ENCODE measurements at places on chromosomes 16 and 17.

- DNase-seq = no peak
These were observed 3.2 kb downstream of the ACADVL start for GRCh38 chr17:7222972-7223292.

- DNase-seq = no peak
These were observed 14.8 kb downstream of the KIFC3 start for GRCh38 chr16:57787519-57787905.

DNA sequence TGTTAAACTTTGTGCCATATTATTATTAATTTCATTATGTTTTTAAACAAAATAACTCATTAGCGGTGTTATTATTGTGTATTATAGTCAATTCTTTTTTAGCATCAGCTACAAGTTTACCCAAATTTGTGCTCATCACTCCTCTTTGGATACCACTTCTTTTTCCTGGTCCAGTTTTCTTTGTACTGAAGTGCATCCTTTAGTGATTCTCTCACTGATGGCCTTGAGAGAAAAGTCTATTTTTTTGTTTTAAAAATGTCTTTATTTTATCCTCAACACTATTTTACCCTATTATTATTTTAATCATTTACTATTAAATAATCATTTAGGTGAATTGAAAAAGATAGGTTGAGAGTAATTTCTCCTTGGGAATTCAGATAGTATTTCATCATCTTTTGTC is 99.2 kb downstream of the RGS9 start:
- DNase-seq = no peak

GRCh38 chr17:31556969-31557645 is 165.6 kb downstream of the RAB11FIP4 start:
- no peak for DNase-seq

GRCh38 chr17:80692931-80693467 is 148.4 kb downstream of the RPTOR start:
- DNase-seq = no peak

DNA sequence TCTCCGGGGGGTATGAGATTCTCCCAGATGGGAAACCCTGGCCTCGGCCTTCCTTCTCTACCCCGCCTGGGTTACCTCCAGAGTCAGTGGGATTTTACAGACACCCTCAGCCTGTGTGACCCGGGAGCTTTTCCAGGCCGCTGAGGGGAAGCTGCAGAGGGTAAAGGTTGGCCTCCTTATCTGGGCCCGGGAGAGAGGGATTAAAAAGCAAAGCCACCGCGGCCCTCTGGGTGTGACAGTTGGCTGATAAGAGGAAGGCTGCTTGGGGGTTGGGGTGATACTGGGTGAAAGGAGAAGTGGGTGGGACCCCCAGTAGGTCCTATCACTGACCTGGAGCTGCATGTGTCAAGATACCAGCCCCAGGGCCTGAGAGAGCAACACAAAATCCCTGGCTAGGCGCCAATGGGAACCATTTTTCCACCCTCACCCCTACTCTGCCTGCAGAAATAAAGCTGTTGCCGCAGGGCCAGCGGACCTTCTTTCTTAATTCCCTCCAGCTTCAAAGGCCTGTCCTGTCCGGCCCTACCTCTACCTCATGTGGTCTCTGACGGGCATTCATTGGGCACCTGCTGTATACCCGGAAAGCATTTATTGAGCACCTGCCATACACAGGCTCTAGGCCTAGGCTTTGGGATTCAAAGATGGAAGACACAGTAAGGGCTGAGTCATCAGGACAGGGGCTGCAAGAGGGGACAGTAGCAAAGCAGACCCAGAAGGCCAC is 77.6 kb upstream of the GSE1 start:
- DNase-seq = no peak

DNA sequence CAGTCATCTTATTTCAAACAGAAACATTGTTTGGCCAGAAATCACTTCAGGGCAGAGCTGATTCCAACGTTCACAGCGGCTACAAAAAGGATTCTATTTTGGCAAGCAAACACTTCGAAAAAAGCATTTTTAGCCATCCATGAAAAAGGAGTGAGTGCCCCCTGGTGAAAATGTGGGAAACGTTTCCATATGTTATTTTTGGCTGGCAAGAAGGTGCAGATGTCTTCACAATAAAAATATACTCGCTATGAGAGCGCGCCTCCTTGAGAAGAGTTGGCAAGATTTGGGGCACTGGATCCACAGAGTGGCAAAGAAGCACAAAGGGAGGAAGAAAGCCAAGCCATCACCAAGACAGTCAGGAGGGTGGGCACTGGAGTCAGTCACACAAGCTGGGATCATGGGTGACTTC is 191.1 kb downstream of the CHD9NB start:
- DNase-seq = no peak

DNA sequence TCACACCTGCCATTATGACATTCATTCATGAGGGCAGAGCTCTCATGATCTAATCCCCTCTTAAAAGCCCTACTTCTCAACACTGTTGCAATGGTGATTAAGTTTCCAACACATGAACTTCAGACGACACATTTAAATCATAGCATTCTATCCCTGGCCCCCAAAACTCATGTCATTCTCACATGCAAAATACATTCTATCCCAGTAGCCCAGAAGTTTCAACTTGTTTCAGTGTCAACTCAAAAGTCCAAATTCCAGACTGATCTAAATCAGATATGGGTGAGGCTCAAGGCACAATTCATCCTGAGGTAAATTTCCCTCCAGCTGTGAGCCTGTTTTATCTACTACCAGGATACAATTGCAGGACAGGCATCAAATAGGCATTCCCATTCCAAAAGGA is 25.2 kb downstream of the LYRM1 start:
- no peak for DNase-seq

DNA sequence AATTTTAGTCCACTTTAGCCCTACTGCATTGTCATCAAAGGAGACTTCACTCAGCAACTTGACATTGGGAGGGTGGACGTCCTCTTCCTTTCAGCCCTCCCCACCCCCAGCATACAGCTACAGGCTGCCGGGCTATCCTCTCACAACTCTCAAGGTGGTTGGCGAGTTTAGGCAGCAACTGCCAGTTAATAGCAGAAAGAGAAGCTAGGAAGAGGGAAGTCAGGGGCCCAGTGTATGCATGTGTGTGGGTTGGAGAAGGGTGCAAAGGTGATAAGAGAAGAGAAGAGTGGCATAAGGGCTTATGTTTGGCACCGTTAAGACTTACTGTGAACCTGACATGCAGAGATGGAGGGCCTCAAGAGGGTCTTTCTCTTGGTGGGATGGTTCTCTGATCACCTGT is 31.8 kb downstream of the CCL4 start:
- no peak for DNase-seq

- DNase-seq = peak; percentile 46
These were observed 611 bp downstream of the BANP start for GRCh38 chr16:87951552-87952538.

- no peak for DNase-seq
These were observed 39.3 kb upstream of the TOB1 start for GRCh38 chr17:50905460-50905803.

- no peak for DNase-seq
These were observed 275.9 kb downstream of the STX8 start for GRCh38 chr17:9299695-9300094.

GRCh38 chr17:6453279-6454024 is 9.2 kb downstream of the PIMREG start:
- no peak for DNase-seq

DNA sequence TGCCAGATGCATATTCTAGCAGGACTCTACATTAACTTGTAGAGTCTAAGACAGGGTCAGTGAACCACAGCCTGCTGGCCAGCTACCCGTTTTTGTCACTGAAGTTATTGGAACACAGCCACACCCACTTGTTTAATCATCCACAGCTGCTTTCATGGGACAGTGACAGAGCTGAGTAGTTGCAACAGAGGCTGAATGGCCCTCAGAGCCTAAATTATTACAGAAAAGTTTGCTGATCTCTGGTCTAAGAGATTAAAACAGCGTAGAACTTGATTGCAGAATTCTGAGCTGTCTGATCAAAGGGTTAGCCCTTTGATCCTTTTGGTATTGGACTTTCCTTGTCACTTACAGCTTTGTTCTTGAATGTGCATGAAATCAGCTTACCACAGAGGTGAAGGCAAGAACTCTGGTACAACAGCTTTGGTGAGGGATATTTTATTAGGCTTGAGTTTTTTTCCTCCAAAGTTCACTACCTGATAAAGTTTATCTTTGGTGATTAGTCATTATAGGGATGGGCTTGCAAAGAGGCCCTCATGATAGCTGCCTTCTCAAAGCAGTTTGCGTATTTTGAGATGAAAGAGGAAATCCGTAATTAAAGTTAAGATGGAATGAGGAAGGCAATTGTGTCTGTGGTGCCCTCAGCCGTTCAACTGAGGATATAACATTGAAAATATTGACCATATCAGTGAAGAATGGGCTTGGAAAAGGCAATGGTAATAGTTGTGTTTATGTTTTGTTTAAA is 23.6 kb downstream of the ALDH3A2 start:
- DNase-seq = no peak

DNA sequence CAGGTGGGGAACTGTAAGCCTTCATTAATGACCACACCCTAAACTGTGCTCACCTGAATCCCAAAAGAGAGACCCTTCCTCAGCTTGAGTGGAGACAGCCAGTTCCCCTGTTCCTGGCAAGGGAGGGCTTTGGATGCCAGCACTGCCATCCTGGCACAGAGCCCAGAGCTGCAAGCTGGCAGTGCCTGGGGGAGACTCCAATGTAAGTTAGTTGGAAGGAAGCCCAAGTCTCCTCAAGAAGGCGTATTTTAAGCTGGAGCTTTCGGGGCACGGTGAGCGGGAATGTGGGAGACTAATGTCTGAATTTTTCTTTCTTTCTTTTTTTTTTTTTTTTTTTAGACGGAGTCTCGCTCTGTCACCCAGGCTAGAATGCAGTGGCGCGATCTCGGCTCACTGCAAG is 4.7 kb downstream of the CDC42EP4 start:
- DNase-seq = no peak

DNA sequence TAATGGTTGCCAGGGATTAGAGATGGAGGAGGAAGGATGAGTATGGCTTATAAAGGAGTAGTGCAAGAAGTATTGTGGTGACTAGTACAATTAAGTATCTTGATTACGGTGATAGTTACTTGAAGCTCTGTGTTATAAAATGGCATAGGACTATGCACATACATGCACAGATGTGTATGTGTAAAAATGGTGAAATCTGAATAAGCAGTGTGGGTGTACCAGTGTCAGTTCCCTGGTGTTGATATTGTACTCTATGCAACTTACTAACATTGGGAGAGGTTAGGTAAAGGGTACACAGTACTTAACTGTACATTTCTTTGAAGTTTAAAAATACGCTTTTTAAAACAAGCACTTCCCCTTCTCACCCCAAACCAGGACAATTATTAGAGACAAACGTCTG is 48.5 kb downstream of the NSRP1 start:
- no peak for DNase-seq

GRCh38 chr17:65185668-65186382 is 48.7 kb downstream of the RGS9 start:
- DNase-seq = no peak

DNA sequence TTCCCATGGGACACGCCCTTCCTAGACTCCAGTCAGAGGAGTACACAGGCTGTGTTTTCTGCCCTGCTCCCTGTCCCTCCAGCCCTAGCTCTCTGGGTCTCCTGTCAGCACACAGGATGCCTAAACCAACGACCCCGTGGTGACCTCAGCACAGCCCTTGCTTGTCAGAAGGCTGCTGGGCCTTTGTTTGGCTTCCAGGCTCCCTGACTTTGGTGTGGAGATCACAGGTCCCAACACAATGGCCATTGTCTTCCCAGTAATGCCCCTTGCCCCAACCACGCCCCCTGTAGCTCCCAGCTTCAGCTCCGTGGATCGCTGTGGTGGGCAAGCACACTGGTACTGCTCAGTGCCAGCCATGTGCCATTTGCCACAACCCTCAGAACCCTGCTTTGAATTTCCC is 15.0 kb downstream of the HNF1B start:
- no peak for DNase-seq

GRCh38 chr17:80374732-80375585 is 40.0 kb upstream of the ENDOV start:
- no peak for DNase-seq

DNA sequence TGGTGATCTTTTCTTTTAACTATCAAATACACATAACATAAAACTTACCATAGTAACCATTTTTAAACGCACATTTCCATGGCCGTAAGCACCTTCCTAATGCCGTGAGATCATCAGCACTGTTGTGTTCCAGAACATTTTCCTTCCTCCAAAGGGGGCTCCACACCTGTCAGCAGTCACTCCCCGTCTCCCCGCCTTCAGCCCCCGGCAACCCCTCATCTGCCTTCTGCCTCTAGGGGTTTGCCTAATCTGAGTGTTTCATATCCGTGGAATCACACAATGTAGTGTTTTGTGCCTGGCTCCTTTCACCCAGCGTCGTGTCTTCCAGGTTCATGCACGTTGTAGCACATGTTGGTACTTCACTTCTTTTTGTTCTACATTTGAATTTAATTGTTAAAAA is 350.1 kb upstream of the TNRC6C start:
- DNase-seq = no peak

DNA sequence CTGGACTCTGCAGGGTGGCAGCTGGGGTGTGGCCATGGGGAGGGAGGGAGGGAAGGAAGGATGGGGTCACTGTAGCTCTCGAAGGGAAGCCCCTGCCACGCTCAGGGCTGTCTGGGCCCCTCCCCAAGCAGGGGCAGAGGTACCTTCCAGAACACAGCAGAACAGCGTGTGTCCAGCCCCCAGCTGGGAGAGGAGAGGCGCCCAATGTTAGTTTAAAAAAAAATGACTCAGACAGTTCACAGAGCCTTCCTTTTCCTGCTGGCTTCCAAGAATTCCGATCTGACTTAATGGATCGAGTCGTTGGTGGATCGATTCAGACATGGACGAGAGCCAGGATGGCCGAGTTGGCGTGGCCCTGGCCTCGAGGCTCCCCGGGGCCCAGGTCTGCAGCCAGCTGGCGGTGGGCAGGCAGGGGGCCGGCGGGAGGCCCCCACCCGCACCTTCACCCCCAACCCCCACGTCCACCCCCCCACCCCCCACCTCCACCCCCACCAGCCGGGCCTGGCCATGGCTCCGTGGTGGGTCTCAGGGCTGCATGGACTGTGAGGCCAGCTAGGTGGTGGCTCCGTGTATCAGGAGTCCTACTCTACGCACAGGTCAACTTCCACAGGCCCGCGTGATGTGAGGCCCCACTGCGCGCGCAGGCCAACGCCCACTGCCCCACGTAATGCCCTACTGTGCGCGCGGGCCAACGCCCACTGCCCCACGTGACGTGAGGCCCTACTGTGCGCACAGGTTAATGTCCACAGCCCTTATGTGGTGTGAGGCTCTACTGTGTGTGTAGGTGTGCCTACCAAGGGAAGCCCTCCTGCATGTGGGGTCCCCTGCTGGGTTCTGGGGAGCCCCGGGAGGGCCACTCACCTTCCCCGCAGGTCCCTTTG is 21.8 kb downstream of the CACNA1H start:
- no peak for DNase-seq

GRCh38 chr16:25941800-25942499 is 250.2 kb downstream of the HS3ST4 start:
- DNase-seq = no peak

- DNase-seq = no peak
These were observed 28.0 kb downstream of the NXN start for GRCh38 chr17:951325-952132.

DNA sequence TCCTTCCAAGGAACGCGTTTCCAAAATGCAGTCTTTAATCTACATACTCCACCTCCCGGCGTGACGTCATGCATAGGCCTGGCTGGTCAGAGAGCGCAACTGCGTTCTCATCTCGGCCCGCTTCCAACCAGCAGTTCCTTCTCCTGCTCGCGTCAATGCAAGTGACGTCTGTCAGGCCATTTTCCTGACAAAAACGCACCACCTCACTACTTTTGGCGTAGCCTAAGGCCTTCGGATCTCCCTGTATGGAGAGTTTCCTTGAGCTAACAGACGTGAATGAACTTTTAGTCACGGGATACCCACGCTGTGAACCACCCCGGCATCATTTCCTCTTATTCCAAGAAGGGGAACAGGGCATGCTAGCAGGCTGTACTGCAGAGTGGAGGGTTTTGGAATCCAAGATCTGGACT is 25.0 kb downstream of the TEX14 start:
- peak; percentile 9 for DNase-seq

Data from effector CD8-positive, alpha-beta T cell (primary cell).